ENCODE measurements at places on chromosomes 13 and 19.
A peak's percentile ranks its signal among the peaks of the same experiment; 100 is the strongest.

GRCh38 chr13:109781384-109782065, 4.9 kb downstream of the IRS2 start:
- DNase-seq: no peak

DNA sequence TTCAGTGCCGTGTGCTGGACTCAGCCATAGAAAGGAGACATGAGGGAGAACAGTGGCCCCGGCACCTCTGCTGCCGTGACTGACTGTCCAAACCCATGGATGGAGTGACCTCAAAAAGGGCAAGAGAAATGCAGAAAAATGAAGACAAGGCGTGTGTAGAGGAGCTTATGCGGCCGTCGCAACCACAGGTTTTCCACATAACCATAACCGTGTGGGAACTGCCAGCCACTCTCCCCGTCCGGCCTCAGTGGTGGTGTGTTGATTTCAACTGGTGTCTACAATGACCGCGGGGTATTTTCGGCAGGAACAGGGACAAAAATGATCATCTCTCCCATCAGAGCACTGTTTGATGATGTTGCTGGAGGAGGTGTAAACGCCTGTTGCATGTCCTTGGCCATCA, 42.9 kb upstream of the F7 start:
- DNase-seq: no peak

GRCh38 chr13:90084684-90085290, 1262.7 kb upstream of the MIR17HG start:
- no peak for DNase-seq

- no peak for DNase-seq
Measured at GRCh38 chr19:30439310-30439709, 67.1 kb downstream of the ZNF536 start.

GRCh38 chr13:97348569-97349100, 85.3 kb upstream of the RAP2A start:
- no peak for DNase-seq

GRCh38 chr13:46662690-46663089, 109.7 kb downstream of the LRCH1 start:
- DNase-seq: no peak

DNA sequence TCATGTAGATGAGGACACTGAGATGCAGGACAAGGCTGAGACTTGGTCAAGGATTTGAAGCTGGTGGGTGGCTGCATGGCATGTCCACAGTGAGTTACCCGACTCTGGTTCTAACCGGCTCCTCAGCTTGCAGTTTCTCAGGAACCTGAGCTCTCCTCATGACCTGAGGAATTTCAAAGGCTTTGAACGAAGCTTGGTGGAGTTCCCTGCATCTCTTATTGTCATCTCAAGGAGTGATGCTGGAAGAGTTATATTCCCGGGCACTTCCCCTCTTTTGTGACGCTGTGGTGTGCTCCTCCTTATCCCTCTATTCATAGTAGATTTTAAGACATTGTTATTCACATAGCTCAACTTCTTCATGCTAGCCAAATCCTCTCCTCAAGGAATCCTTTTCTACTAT, 500.1 kb upstream of the HTR2A start:
- no peak for DNase-seq

- no peak for DNase-seq
Measured at GRCh38 chr13:80726868-80727267, 385.9 kb upstream of the SPRY2 start.

GRCh38 chr19:33749619-33750175, 47.0 kb upstream of the KCTD15 start:
- no peak for DNase-seq

DNA sequence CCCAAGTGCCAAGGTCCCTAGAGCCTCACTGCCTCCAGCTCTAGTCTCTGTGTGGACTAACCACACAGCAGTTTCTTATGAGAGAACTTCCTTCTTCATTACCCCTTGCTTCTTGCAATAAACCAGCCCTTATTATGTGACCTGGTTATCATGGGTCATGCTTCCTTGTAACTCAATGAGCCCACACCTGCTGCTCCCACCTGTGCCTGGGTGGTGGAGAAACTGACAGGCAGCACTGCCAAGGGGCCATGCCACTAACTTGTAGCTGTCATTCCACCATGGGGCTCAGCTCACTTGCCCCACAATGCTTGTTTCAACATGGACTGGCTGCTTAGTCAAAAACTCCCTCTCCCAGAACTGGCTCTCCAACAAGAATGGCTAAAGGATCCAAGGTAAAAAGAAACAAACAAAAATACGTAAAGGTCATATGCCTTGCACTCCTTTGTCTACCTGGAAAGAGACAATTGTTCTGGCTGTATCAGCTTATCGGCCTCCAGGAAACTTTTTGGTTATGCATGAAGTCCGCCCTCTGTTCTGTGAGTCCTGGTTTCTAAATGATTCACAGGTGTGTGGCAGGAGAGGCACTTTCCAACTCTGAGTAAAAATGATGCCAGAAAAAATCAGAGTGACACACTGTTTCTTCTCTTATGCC, 446.4 kb downstream of the COG6 start:
- no peak for DNase-seq

DNA sequence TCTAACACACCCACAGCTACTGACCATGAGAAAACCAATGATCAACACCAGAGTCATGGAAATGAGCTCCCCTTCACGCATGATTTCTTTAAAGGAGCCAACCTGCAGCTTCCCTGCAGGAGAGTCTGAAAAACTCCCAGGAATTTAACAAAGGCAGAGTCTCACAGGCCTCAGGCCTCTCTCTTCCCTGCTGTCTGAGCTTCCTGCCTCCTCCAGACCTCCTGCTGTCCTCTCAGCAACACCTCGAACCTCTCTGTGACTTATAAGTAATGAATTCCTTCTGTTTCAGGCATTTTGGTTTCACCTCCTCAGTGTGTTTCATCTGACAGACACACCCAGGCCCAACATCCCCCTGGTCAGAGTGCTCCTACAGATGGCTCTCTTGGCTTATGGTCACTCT, 1044.4 kb downstream of the UQCRFS1 start:
- DNase-seq: no peak

DNA sequence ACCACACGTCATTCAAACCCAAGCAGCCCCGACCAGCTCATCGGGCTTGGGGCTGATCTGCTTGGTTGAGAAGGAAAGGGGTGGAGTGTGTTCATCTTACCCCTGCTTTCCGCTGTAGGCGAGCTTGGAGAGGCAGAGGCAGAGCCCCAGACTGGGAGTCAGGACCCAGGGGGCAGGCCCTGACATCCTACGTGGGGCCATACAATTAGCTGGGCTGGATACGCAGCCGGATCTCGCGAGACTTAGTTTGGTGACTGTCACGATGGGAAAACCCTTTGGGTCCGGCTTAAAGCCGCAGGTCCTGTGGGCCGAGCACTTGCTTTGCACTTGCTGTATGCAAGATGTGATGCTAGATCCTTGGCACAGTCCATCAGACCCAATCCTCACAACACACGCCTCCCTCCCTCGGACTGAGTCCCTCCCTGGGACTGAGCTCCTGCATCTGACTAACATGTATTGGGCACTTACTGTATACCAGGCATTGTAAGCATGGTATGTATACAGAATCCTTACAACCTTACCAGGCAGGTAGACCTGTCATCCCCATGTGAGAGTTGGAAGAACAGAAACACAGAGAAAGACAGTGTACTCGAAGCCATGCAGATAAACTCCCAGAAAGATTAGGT, 3.7 kb downstream of the CEACAM16 start:
- DNase-seq: no peak

GRCh38 chr19:47447470-47448359, 24.0 kb downstream of the SLC8A2 start:
- DNase-seq: peak; percentile 25

- DNase-seq: no peak
Measured at GRCh38 chr13:99258210-99258860, at the start of gene GPR18. Gene GPR18 (minus strand): TSS chr13:99258379. CDS start chr13:99255872, 2,507 bp downstream.

DNA sequence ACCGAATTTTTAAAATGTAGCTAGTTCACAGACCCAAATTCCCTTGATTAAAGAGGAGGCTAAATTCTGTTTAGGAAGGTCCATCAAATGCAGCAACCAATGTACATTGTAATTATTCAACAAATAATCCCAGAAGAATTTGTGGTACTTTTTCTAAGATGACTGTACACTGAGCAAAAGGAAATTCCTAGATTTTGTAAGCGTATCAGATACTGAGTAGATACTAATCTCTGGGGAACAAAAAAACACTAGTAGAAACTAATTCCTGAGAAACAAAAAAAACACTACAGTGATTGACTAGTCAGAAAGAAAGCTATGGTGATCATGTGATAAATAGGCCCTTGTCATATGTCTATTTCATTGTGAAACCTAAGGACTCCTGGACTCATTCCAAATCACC, 246.1 kb downstream of the PCDH17 start:
- no peak for DNase-seq

GRCh38 chr19:8643860-8644653, 13.6 kb downstream of the NFILZ start:
- DNase-seq: no peak

GRCh38 chr13:88189728-88190127, 518.6 kb downstream of the SLITRK5 start:
- no peak for DNase-seq

GRCh38 chr19:27892500-27892899, 1320.5 kb downstream of the UQCRFS1 start:
- DNase-seq: no peak

- DNase-seq: no peak
Measured at GRCh38 chr13:94487043-94487442, 7.6 kb upstream of the DCT start.

DNA sequence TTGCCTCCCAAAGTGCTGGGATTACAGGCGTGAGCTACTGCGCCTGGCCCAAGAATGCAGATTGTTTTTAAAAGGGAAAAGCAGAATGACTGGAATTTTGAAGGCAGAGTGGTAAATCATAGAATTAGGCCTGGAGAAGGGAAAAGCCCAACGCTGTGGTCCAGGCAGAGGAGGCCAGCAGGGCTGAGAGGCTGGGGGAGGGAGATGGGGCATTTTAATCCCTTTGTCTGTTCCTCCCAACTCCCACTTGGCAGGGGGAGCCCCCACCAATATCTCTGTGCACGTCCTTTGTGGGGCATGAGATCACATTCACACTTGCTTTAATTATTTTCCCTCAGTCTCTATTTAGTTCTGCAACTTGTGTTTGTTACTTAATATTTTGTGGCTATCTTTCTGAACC, 54.4 kb upstream of the RANBP3 start:
- no peak for DNase-seq

DNA sequence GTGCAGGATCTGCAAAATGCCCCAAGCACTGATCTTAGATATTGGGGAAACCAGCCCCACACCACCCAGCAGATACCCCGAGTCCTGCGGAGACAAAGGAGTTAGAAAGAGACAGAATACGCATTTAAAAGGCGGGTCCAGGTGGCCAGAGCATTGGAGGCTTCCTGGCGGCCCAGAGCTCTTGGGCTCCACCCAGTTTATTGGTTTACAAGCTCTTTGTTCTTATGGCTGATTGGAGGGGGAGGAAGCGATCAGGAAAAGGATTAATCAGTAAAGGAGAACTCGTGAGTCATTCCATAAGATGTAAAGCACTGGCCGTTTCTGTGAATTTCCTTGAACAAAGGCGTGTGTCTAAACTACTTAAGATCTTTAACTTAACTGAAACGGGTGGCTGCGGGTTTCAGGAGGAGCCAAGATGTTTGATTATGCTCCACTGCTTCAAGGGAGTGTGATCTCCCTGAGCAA, 926 bp downstream of the ZNF587 start:
- DNase-seq: no peak

- no peak for DNase-seq
Measured at GRCh38 chr13:32060401-32060878, 28.9 kb downstream of the FRY start.

DNA sequence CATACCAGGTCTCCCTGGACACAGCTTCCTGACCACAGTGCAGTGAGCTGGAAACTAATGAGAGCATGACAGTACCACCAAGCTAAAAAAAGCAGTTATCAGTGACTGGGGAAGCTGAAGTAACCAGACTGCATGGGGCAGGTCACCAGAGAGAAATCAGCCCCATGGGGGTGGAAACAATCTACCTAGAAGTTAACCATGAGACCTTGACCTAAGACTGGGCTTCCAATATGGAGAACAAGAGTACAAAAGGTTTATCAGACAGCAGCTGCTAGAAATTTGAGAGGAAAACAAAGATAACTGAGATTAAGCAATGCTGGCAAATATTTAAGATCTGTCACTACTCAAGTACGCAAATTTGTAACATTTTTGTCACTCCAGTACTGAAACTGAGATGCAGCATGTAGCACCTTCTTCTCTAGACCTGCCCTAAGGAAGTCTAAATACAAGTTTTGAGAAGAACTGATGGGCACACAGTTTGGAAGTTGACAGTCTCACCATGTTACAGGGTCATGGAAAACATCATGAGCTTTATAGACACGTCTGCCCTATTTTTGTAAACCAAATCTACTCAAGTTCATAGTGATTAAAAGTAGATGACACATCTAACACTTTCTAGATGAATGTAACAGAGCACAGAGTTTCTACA, 2641.8 kb upstream of the PCDH20 start:
- DNase-seq: no peak

GRCh38 chr19:2774953-2775555, 8.0 kb downstream of the SGTA start:
- DNase-seq: no peak

- DNase-seq: no peak
Measured at GRCh38 chr13:95948656-95949055, 104.5 kb downstream of the UGGT2 start.

- DNase-seq: no peak
Measured at GRCh38 chr19:45244133-45244794, 943 bp downstream of the EXOC3L2 start.

DNA sequence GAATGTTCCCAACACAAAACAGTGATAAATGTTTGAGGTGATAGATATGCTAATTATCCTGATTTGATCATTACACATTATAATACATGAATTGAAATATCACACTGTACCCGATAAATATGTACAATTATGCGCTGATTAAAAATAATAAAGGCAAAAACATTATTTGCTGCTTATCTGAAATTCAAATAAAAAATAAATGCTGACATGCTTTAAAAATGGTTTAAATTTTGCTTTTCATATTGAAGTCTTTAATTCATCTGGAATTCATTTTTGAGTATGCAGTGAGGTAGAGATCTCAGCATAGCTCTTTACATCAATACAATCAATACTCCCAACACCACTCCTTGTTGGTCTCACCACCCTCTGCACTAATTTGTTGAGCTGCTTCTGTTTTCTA, 330.8 kb downstream of the NALCN start:
- DNase-seq: no peak

DNA sequence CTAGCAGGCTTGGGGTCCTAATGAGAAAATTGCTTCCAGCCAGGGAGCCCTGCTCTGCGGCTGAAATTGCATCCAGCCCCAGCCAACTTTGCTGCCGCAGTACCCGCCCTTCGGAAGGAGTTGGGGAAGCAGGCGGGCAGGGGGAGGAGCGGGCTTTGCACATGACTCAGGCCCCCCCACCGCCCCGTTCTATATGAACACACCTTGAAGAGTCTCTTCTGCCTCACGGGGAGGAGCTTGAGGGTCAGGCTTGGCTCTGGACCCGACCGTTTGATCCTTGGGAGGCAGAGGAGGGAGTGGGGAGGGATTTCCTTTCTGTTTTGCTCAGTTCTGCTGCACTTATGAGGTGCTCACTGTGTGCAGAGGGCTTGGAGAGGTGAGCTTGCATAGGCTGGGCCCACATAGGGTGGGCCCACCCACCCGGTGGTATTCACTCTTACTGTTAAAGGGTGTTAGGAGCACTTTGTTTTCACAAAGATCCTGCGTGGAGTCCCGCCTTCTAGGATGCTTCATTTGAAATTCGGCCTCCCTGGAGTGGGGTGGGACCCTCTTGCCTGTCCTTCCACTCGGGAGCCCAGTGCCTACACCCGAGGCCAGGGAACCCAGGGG, 46.5 kb downstream of the LYL1 start:
- no peak for DNase-seq
